ENCODE measurements at places on chromosomes 4 and X.

- no peak for DNase-seq
Measured at GRCh38 chrX:13142891-13143290, 98.5 kb upstream of the FAM9C start.

GRCh38 chrX:24221872-24222271 is 72.3 kb downstream of the ZFX start:
- no peak for DNase-seq

GRCh38 chrX:14050709-14051108 is 21.0 kb upstream of the GEMIN8 start:
- DNase-seq: no peak

DNA sequence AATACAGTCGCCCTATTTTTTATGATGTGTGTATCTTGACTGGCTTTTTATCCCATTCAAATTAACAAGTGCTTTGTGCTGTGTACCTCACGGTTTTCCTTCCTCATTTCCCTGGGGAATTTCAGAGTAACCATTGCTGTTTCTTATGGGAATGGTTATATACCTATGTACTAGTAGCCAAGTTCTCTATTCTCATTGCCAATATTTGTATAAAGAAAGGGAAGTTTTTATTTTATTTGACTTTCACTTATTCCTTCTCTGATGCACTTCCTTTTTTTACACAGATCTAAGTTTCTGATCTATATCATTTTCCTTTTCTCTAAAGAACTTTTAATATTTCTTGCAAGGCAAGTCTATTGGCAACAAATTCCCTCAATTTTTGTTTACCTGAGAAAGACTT is 181.3 kb downstream of the SOWAHB start:
- DNase-seq: no peak

DNA sequence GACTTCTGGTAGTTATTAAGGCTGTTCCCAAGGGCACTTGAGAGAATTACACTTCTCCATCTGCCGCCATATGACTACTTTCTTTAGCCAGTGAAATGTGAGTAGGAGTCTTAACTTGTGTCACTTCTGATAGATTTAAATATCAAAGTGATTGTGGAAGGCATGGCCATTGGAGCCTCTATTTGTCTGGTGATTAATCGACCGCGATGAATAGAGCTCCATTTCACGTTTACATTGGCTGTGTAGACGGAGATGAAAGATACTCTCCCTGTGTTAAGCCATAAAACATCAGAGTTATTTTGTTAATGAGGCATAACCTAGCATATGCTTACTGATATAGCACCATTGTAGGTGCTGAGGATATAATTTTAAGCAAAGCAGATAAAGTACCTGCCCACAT is 852.4 kb downstream of the CCSER1 start:
- no peak for DNase-seq

GRCh38 chr4:132642016-132642817 is 506.9 kb upstream of the PCDH10 start:
- no peak for DNase-seq

DNA sequence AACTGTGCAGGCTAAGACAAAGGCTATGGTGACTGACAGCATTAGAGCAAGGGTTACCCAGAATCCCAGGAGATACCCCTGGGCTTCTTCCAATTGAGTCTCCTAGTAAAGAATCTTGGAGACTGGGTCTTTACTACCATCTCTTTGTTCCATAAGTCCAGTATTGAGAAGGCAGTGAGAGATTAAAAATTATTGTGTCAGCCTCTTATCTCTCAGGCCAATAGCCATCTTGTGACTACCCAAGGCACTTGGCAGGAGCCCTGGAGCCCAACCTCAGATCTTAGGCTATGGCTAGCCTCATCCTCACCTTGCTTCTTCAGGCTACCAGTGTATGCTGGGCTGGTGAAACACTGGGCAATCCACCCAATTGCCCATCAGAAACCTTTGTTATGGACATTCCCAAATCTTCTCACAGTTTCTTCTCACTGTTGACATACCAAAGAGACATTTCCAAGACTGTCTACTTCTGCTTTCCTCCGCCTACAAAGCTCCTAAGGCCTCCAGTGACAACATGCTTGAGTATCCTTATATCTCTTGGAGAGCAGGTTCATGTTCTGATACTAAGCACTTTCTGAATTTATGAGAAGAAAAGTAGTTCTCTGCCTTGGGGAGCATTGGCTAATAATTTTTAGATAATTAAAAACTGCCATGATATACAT is 76.3 kb upstream of the STIM2 start:
- no peak for DNase-seq

DNA sequence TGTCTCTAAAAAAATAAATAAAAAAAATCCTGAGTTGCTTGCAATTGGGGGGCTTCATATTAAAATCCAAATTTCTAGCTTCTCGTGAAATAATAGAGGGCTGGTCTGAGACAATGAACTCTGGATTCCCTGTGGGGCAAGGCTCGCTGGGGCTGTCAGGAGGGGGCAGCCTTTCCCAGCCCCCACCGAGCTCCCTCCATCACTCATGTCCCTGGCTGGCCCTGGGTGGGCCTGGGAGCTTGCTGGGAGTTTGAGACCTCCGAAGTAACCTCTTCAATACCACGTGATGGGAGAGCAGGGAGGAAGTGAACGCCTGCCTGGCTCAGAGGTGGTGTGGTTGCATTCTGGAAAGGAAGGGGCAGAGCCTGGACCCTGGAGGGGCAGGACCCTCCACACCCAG is 54.0 kb upstream of the AFAP1 start:
- DNase-seq: no peak

GRCh38 chr4:101000496-101000895 is 346.8 kb downstream of the PPP3CA start:
- no peak for DNase-seq

DNA sequence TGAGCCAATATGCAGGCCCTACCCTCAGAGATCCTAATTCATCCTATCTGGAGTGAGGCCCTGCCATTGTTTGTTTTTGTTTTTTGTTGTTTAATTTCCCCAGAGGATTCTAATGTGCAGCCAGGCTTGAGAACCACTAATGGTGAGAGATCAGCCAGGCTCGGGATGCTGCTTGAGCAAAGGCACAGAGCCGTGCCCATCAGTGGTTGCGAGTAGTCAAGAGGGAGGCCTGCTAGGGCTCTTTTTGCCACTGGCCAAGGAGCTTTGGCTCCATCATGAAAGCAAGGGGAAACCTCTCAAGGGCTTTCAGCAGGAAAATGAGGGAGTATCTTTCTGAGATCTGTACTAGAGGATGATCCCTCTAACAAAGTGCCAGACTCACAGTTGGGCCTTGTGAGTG is 2.7 kb downstream of the TCEANC start:
- no peak for DNase-seq

- no peak for DNase-seq
Measured at GRCh38 chr4:74244049-74244448, 64.2 kb upstream of the EPGN start.

DNA sequence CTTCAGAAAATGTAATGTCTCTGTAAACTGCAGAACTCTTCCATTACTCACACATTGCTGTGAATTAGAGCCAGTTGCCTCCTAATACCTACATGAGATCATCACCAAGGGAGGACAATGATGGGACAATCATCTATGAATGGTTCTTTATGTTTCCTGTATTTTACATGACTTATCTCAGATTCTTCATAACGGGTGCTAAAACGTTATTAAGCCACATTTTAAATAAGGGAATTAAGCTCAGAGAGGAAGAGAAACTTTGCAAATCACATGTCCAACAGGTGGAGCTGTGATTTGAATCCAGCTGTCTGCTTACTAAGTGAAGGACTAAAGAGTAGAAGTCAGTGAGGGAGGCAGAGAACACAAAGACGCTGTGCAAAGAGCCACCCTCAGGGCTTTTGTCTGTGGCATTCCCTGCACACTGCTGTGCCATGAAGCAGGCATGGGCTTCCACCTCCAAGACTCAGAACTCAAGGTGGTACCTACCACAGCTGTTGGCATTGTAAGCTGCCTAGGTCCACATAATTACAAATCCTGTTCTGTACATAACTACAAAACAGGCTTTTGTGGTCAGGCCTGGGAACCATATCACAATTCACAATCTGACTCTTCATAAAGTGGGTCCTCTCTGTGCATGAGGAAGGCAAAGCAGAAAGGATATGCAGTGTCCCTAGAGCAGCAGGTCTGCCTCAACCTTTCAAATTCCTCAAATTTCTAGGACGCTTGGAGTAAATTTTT is 12.8 kb downstream of the TBC1D9 start:
- no peak for DNase-seq

- no peak for DNase-seq
Measured at GRCh38 chr4:23630110-23630509, 259.7 kb downstream of the PPARGC1A start.

- no peak for DNase-seq
Measured at GRCh38 chr4:88919056-88919455, 137.9 kb downstream of the FAM13A start.

DNA sequence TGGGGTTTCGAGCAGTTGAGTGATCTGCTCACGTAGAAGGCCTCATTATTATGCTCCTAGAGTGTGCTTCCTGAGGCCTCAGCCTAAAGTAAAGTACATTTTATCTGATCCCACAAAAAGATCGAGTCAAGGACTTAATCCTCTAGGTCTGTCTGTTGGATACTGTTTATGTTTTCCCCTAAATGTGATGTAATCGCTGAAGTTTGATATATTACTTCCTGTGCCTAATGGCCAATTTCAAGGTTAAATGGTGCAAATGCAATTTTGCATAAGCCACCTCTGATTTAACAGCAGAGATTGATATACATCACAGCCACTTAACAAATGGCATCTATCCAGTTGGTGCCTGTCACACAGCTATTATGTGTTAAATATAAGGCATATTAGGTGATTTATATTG is 19.4 kb upstream of the SERTM2 start:
- DNase-seq: no peak

DNA sequence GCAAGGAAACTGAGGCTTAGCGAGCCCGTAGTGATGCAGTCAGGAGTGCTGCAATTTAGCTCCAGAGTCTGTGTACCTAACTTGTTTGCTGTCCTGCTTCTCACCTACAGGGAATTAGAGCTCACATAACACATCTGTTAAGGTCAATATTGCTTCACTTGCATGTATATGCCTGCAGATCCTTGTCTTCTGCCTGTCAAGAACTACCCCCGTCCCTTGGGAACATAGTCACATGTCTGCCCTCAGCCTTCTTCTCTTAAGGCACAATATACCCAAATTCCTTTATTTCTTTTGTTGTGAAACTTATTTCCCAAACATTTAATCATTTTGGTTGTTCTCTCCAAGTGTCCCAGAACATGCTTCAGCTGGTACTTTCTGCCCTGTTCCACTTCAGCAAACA is 103.3 kb upstream of the LEF1 start:
- no peak for DNase-seq

- DNase-seq: no peak
Measured at GRCh38 chr4:94722748-94723147, 35.0 kb upstream of the BMPR1B start.
